ENCODE measurements at places on chromosomes 3 and 15. TPM values are rescaled to one million over a fixed set of nuclear protein-coding genes. Genes with fewer than 3 reads are reported as not detected.

Gene CADPS
- 1.4 TPM for polyA plus RNA-seq

DNA sequence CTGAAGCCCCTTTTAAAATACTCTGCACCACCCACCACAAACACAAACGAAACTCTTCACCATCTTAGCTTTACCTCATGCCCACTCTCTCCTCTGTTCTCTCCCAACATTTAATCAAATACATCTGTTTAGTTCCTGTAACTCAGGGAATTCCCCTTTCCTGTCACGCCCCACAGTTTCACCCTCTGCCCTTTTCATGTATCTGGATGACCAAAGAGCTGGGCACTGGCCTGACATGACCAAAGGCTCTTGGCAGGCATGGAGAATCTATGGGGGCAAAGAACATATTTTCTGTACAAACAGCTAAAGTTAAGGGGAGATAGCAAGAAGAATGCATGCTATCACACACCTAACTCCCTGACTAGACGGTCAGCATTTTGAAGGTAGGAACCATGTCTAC, 270.0 kb downstream of the TBL1XR1 start:
- DNase-seq, result no peak

DNA sequence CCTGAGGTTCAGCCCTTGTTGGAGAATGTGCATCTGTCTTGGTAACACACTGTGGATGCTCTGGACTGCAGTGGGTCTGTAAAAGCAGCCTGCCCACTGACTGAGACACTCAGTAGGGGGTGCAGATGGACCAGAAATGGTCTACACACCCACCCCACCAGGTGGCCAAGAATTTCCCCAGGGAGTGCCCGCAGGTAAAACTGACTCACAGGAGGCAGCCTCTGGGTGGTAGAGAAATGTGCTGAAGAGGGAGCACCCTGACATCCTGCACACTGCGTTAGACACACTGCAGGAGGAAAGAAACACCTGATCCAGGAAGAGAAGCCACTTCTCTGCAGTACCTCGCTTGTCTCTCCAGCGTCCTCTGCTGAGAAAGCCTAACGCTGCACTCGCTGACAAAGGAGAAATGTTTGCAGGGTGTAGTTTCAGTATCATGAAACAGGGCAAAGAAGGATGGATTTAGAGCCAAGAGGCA, 109.5 kb upstream of the ABHD17C start:
- DNase-seq, result no peak

DNA sequence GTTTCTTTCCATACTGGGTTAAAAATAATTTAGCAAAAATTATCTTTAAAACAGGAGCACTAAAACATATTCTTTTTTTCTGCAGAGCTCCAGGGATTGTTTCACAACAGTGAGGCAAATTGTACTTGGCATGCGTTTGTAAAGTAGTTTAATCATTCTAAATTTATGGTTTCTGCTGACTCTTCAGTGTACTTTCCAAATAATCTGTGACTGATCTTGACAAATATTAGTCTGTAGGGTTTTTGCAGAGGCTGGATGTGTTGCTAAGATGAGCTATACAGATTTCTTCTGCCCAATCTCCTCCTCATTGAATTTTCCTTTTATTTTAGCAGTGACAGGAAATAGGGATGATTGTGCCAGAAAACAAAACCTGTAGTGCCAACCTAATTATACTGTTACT, 328.0 kb upstream of the MANF start:
- peak; percentile 11 for DNase-seq

DNA sequence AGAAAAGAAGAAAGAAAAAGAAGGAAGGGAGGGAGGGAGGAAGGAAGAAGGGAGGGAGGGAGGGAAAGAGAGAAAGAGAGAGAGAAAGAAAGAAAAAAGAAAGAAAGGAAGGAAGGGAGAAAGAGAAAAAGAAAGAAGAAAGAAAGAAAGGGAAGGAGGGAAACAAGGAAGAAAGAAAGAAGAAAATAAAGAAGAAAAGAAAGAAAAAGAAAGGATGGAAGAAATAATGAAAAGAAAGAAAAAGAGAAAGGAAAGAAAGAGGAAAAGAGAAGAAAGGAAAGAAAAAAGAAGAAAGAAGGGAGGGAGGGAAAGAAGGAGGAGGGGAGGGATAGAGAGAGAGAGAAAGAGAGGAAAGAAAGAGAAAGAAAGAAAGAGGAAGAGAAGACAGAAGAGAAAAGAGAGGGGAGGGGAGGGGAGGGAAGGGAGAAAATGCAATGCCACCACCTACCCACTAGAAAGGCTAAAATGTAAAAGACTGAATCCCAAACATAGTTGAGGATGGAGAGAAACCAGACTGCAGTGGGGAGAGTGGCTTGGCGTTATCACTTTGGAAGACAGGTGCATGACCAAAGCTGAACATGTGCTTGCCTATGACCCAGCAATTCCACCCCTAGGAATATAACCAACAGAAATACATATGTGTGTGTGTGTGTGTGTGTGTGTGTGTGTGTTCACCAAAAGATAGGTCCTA, 66.9 kb upstream of the KLF13 start:
- no peak for DNase-seq

GRCh38 chr3:184812662-184813042, 686 bp downstream of the VPS8 start:
- no peak for DNase-seq
